Neural progenitor cell (in vitro differentiated cells): ENCODE measurements at places on chromosomes 2 and 18.

DNA sequence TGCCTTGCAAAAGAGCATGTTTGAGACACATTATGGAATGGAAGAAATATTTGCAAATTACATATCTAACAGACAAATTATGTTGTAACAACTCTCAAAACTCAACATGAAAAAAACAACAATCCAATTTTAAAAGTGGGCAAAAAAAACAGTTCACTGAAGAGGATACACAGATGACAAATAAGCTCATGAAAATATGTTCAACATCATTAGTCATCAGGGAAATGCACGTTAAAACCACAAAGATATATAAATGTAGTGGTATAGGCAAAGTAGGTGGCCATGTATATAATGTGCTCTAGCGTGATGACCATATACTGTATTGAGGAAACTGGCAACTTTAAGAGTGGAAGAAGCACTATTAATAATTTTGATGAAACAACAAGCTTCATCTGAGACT lies 220.1 kb downstream of the IRS1 start:
- no peak for DNase-seq

- peak; percentile 51 for DNase-seq
Observed at GRCh38 chr2:62465741-62466502, 40.1 kb downstream of the TMEM17 start.

DNA sequence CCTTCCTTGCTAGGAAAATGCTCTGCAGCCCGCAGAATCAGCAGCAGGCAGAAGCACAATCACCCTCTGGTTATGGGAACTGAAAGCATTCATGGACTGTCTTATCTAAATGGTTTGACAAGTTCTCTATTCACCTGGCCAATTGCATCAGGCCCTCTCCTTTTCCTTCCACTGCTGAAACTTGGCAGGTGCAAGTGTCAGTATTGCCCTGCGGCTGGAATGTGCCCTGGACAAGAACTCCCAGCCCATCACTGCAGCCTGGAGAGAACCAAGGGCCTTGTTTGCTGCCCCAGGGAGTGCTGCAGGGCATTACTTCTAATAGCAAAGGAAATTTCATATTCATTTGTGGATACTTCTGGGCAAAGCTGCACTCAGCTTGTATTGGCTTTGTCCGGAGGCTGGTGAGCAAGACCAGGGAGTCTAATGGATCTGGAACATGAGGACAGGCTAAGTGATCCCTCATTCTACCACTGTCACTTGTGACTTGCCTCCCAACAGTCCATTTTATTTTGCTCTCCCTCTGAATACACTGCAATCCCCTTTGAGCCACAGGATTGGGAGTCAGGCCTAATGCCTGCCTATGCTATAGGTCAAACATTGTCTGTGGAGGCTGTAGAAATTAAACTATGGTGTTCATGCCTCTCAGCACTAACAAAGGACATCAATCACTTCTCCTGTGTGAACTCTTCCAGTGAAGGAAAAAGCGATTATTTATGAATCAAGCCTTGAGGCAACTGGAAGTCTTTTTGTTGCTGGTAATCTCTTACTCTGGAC lies 116.9 kb downstream of the LYPD6B start:
- DNase-seq: no peak

- DNase-seq: no peak
Observed at GRCh38 chr2:133498662-133499585, 69.3 kb downstream of the NCKAP5 start.

DNA sequence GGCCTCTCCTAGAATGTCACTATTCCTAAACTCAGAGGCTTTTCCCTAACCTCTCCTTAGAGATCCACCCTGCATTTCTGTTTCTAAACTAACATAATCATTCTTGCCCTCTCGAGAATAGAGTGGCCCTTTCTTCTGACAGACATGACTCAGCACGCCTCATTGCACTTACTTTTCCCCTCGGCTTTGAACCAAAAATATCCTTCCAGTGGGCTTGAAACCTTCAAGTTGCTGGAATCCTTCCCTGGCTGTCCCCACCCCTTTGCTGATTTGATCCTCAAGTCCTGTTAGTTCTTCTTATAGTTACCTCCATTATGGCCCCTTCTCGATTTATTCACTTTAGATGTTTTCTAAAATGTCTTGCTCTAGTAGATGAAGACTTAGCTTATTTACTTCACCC lies 158.0 kb downstream of the LTBP1 start:
- DNase-seq: no peak

GRCh38 chr2:36337354-36337753 lies 18.2 kb upstream of the CRIM1 start:
- no peak for DNase-seq

- no peak for DNase-seq
Observed at GRCh38 chr2:21072477-21073242, 28.8 kb upstream of the APOB start.

- no peak for DNase-seq
Observed at GRCh38 chr2:238496756-238497609, 70.3 kb downstream of the ASB1 start.

GRCh38 chr2:37819186-37819585 lies 105.9 kb upstream of the RMDN2 start:
- no peak for DNase-seq

GRCh38 chr18:22342625-22343024 lies 75.1 kb downstream of the CTAGE1 start:
- no peak for DNase-seq

- no peak for DNase-seq
Observed at GRCh38 chr2:237618449-237618848, 8.9 kb upstream of the LRRFIP1 start.

GRCh38 chr18:48894799-48895346 lies 55.9 kb downstream of the SMAD7 start:
- DNase-seq: no peak

DNA sequence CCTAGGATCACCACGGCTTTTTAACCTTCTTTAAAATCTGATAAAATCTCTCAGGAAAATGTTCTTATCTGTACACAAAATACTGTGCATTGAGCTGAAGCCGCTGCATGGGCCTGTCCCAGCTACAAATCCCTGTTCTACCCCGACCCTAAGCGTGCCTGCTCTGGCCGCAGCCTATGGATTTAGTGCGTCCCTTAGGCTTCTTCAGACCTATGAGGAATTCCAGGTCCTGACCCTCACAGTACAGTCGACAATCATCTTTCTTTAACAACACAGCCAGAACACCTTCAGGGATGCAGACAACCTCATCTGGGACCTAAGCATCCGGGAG lies 477 bp upstream of the WDCP start:
- DNase-seq: no peak

GRCh38 chr2:157364257-157364974 lies 38.8 kb upstream of the ERMN start:
- no peak for DNase-seq

- no peak for DNase-seq
Observed at GRCh38 chr2:120287183-120288015, 34.7 kb downstream of the RALB start.

- DNase-seq: no peak
Observed at GRCh38 chr2:33275689-33276444, 200.6 kb upstream of the RASGRP3 start.

DNA sequence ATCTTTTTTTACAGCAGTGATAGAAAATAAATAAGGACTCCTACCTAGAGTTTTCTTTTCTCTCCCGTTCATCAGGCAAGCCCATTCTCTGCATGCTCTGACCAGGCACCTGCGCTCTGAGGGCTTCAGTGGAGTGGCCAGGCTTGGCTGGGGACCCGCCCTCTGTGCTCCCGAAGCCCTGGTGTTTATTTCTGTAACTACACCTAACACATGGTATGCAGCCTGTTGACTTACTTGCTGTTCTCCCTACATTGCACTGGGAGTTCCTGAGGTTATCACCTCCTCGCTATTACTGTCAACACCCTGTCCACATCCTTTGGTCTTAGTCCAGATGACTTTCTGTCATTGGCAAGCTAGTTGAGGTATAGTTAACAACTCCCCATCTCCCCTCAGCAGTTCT lies 317.7 kb downstream of the LPIN1 start:
- DNase-seq: no peak

- DNase-seq: no peak
Observed at GRCh38 chr2:241344925-241345651, 11.0 kb upstream of the FARP2 start.

DNA sequence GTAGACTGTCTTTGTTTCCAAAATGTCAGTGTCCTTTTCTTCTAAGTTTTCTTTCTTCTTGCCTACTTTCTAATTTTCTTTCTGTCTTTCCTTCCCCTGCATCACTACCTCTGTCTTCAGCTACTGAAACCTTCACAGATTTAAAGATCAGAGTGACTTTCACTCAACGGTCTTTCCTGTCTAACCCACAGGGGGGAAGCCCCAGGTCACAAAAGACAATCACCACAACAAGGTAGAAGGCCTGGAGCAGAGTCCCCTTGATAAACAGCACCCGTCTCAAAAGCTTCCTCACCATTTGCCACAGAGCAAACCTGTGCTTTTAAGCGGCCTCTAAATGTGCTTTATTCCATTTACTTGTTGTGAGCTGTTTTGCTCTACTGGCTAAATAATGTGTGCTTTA lies 665.4 kb downstream of the BCL11A start:
- DNase-seq: no peak

- DNase-seq: no peak
Observed at GRCh38 chr2:30548386-30548785, 101.3 kb downstream of the LCLAT1 start.

GRCh38 chr2:36507408-36507812 lies 90.6 kb downstream of the FEZ2 start:
- peak; percentile 80 for DNase-seq

- no peak for DNase-seq
Observed at GRCh38 chr2:121976926-121977325, 221.5 kb downstream of the TSN start.

- no peak for DNase-seq
Observed at GRCh38 chr2:2876331-2877221, 501.0 kb downstream of the EIPR1 start.

GRCh38 chr2:11716689-11717321 lies 29.6 kb upstream of the LPIN1 start:
- no peak for DNase-seq

DNA sequence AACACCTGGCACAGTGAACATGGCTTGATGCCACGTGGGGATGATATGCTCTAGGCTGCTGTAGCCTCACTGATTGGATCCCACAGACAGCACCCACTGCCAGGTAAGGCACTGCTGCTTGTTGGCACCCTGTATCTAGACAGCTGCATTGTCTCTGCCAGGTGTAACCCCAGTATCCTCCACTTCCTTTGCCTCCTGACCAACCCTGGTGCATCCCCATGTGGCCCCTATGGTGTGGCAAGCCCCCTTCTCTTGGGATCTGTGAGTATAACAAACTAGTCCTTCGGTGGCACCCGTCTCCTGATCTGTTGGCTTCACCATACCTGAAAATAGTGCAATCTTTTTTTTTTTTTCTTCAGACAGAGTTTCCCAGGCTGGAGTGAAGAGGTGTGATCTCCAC lies 11.1 kb downstream of the TEX51 start:
- DNase-seq: no peak

DNA sequence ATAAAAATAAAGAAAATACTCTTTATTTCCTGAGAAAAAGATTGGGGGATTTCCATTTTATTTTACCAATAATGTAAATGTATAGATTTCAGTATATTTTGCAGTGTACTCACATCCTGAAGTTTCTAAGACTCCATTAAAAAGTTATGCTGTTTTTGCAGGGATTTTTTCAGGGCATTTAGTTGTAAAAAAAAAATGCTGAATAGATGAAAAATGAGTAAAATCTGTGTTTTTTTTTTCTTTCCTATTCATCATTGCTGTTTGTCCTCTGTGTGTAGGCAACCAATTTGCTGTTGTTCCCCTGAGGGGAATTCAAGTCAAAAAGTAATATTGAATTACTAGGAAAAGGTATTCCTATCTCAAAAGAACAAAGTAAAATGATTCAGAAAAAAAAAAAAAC lies 66.3 kb downstream of the MEIS1 start:
- no peak for DNase-seq

DNA sequence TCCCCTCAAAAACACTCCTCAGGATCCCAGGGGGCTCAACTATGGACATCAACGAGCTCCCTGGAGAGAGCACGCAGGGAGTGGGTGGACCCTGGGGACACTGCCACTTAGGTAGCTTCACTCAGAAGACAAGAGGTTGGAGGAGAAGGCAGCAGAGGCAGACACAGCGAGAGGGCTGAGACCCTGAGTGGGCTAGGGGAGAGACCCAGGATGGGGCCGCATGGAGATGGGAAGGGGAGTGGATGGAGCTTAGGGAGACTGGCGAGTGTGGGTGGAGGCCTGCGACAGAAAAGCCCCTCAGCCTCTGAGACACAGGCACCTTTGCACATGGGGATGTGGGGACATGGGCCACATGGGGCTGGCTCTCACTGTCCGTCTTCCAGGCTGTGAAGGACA lies 70.9 kb downstream of the ASB1 start:
- no peak for DNase-seq

GRCh38 chr2:241514553-241514952 lies 6.2 kb upstream of the STK25 start:
- DNase-seq: no peak

DNA sequence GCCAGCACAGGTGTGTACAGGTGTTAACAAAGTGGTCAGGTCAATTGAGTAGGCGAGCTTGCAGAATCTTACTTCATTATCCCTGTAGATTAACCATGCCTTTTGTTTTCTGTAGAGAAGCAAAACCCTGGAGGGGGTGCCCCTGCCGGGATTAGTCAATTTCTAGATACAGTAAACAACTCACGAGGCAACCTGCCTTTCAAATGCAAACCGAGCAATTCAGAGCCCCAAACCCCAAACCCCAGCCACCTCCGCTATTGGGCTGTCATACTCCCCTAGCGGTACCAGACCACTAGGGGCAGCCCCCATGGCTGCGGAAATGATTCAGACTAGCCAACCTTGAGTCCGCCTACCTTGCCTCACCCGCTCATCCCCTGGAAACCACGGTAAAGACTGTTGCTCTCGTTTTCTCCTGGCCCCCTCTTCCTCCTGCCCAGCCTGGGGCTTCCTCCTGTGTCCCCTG lies 61.4 kb upstream of the KIF5C start:
- DNase-seq: peak; percentile 73

DNA sequence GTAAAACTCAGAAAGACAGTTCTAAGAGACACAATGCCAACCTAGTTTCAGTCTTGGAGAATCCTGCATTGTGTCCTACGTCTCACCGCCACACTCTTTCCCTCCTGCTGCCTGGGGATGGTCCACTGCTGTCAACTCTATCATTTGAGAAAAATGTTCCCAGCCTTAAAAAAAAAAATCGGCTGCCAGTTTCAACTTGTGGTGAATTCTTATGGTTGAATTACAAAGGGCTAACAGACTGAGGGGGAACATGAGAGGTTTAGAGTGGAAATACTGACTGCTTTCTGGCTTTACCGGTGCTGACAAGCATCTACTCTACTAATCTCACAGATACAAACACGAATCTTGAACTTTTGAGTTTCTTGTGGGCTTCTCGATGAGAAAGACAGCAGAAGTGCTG lies 74.0 kb downstream of the NAB1 start:
- DNase-seq: no peak

- no peak for DNase-seq
Observed at GRCh38 chr2:178247250-178247649, 52.9 kb downstream of the OSBPL6 start.

DNA sequence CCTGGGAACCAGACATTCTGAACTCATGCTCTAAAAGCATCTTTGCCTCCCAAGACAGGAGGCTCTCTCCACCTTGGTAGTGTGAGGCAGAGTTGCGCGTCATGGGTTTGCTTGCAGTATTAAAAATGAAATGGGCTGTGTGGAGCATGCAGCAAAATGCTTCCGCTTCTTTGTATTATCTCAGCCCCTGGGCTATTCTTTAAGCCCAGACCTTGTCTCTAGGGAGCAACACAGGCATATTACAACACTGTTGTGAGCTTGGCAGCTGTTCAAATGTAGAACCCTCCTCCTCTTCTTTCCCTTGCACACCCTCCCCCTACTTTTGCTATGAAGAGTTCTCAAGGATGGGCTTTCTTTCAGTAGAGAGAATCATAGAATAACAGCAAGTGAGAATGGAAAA lies 185.1 kb upstream of the LHCGR start:
- DNase-seq: no peak

GRCh38 chr2:199696048-199696447 lies 154.9 kb downstream of the FTCDNL1 start:
- no peak for DNase-seq
